ENCODE measurements at places on chromosomes 2 and 18.

DNA sequence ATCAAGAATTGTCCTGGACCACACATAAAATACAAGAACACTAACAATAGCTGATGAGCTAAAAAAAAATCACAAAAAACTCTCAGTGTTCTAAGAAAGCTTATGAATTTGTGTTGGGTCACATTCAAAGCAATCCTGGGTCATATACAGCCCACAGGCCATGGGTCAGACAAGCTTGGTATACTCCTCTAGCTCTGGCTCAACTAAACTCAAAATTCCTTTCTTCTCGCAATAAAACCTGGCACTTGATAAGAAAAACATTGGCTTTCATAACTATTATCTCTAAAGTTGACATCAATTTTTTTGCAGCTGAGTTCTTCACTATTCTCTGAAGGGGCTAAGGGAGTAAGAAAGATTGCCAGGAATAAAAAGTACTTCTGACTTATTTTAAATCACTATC lies 38.3 kb downstream of the FBXO48 start:
- no peak for DNase-seq

DNA sequence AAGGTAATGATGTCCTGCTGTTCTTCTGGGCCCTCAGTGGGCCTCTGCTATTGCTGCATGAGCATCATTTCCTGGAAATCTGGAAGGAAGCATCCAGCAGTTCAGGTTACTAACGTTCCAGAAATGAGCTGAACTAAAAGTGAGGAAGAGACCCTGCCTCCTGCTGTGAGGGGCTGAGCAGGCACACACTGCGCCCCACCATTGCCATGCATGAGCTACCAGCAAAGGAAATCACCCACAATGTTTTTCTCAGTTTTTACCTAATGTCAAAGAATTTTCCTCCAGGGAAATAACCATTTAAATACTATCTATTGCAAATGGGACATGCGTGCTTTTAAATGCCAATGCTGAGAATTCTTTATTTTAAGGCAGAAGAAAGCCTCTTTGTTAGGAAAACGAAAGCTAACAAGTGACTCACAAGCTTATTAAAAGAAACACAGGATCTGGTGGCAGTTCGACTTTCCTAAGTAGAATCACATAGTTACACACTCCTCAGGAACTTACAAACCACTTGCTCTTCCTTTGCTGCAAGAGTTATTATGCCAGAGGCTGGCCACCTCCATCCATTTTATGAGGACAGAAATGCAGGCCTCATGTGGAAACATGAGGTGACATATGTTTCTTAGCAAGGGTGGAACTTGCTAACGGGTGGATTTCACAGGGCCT lies 152.6 kb upstream of the TTC39C start:
- no peak for DNase-seq

DNA sequence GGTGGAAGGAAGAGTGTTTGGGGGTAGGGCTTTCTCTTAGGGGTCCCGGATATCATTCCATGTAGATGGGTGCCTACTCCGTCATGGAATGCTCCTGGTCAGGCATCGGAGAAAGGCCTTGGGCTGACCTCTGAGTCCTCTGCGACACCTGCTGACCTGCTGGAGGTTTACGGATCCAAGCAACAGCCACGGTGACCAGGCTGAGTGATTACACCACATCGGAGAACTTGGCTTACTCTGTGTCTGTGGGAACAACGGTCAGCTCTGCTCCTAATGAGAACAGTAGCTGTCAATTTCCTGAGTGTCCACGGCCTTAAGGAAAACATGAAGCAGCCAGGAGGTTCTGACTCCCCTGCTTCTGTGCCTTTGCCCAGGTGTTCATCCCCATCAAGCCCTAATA lies 73.2 kb downstream of the TNP1 start:
- DNase-seq: no peak

DNA sequence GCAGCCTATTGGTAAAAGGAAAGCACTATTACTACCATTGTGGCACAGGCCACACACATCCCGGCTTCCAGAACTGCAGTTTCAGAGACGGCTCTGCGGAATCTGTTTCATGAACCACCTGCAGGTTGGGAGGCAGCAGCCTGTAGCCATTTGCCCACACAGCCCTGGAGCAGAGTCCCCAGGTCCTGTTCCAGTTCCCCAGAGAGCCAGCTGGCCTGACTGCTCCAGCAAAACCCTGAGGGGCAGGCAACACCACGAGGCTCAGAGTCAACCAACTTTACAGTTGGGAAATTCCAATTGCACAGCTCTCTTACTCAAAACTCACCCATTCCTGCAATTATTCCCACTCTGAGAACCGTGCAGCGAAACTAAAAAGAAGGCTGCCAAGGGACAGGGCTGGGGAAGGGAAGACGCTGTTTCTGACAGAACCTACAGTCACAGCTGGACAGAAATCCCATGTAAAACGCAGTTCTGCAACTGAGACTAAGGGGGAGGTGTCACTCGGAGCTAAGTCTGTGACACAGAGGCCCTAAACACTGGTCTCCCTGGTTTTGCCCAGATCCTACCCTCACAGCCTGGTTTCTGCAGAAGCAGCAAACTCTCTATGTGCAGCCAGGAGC lies 219.4 kb downstream of the TMEM163 start:
- peak; percentile 6 for DNase-seq

DNA sequence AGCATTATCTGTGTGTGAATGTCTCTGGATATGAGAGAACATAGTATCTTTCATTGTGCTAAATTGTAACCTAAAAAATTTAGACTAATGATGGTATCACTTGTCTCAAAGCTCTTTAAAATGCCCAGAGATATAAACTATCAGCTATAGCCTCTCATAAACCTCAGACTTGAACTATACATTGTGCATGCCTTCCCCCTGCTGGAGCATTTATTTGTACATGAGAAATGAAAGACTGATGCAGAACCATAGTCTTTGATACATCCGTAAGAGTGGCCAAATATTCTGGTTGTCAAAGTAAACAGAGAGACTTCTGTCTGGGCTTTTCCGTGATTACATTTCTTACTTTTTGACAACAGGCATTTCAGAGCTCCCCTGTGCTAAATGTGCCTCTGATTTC lies 71.9 kb upstream of the CCDC68 start:
- DNase-seq: no peak

DNA sequence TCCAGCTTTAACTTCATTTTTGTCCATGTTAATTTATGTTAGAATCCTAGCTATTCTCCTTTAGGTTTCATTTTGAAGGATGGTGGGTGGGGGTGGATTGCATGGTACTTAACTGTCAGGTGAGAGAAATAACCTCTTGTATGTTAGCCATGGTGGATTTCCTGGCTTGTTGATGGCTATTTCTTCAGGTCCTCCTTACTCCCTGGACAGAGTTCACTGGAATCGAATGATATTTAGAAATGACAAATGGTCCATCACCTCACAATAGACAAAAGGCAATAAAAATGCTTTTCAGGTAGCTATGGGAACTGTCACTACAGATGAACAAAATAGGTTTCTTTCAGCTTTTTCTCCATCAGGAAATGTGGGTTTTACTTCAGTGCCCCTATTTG lies 91.7 kb downstream of the EML6 start:
- DNase-seq: no peak

DNA sequence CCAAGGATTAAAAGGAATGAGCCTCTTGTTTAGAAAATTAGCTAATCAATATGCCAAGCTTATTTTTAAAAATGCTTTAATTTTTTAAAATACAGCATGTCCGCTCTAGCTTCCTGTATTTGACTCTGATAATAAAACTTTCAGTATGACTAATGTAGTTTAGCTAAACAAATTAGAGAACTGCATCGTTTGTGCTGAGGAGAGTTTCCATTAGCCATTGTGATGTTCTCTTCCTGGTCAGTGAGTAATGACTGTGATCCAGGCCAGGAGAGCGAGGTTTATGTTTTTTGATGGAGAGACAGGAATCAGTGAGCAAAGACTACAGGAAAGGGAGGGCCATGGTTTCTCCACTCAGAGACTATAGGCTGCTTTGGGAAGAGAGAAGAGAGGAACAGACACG lies 237.2 kb upstream of the ETAA1 start:
- DNase-seq: no peak

- no peak for DNase-seq
These were observed 212.1 kb downstream of the TTC32 start for GRCh38 chr2:19689646-19690168.

Measured in NCI-H524 (cell line).